ENCODE measurements at places on chromosomes 3 and 15.

- DNase-seq: no peak
Measured at GRCh38 chr3:178042376-178042775, 493.9 kb upstream of the KCNMB2 start.

- no peak for DNase-seq
Measured at GRCh38 chr3:129596194-129597086, 10.0 kb downstream of the PLXND1 start.

GRCh38 chr3:125160606-125161371, 51.8 kb downstream of the SLC12A8 start:
- DNase-seq: no peak

GRCh38 chr3:133940536-133940935, 44.9 kb upstream of the RAB6B start:
- no peak for DNase-seq

DNA sequence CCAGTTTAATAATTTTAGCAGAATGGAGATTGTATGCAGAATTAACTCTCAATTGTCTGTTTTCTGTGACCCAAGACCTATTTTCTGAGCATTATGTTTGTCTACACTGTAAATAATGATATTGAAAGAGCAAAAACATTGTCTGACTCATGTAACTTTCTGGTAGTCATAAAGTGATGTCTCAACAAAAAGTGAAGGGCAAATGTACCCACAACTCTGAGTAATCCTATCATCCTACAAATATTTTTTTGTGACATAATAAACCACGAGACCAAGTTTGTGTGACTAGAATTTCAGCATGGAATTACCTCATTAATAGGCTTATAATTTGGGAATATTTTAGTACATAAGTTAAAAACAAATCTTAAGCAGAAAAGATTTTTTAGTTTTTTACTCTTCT, 15.4 kb upstream of the ABHD10 start:
- DNase-seq: no peak

All from activated T-helper 1 cell treated with Interleukin-2 at 50 U/mL for 16 hours (primary cell).